CD14-positive monocyte (primary cell): ENCODE measurements at places on chromosomes 5 and 9. TPM values are rescaled to one million over a fixed set of nuclear protein-coding genes. Genes with fewer than 3 reads are reported as not detected.

- no peak overlapping the region for H3K27ac ChIP-seq
- no peak overlapping the region for H3K4me3 ChIP-seq
- peaks cover 100% of the 10 kb centered on the region for H3K36me3 ChIP-seq
- no peak for DNase-seq
Measured at GRCh38 chr5:172052450-172053236, 46.2 kb upstream of the FBXW11 start.

Gene PCDHGA4
- 0.03 TPM in 1 of 2 replicates, not detected in the other for polyA plus RNA-seq

GRCh38 chr9:129560881-129561306 lies 60.0 kb downstream of the C9orf50 start:
- H3K4me1 ChIP-seq = peaks cover 16% of the 10 kb centered on the region
- no peaks in the 10 kb centered on the region for H3K36me3 ChIP-seq
- H3K27ac ChIP-seq = no peak overlapping the region

DNA sequence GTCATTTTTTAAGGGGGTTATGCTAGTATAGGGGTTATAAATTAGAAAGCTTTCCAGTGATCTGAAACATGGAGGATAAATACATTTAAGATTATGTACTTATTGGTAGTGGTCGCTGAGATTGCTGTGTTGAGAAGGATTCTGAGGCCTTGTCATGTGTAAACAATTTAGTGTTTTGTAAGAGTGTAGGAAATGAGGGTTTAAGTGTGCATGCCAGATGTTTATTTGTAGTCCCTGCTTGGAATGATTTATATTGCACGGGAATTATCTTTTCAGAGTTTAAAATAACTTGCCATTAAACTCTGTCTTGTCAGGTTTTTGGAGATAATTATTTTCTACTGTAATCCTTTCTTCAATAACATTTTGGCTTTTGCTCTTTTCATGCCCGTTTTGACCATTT lies 19.4 kb downstream of the ZNF618 start:
- H3K27me3 ChIP-seq = no peaks in the 10 kb centered on the region
- H3K4me3 ChIP-seq = no peak overlapping the region
- no peak overlapping the region for H3K27ac ChIP-seq
- DNase-seq = no peak

GRCh38 chr5:37575541-37576489 lies 196.7 kb downstream of the WDR70 start:
- no peak for DNase-seq
- H3K27me3 ChIP-seq = no peaks in the 10 kb centered on the region
- H3K27ac ChIP-seq = no peak overlapping the region
- no peaks in the 10 kb centered on the region for H3K4me1 ChIP-seq
- H3K4me3 ChIP-seq = no peak overlapping the region

DNA sequence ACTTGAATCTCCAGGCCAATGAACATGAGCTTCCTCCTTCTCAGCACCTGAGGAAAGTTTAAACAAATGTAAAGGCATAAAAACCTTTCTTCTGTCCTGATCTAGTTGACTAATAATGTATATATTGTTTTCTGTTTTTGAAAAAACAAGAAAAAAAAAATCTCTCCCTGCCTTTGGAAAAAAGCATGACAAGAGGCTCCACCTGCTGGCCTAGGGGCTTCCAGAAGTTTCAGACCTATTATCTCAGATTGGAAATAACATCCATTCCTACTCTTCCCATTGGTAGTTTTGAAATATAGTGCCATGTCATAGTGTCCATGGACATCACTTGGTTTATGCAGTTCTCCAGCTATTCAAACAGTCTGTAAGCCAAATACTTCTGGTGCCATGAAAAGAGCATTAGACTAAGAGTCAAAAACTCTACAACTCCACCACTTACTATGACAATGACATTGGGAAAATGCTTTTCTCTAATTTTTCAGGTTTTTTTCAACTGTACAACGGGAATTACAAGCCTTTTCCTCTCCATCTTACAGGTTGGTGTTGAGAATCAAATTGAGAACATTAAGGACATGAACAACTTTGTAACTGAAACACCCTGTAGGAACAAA lies 409.6 kb upstream of the MPDZ start:
- H3K4me3 ChIP-seq = no peak overlapping the region
- no peak for DNase-seq
- H3K4me1 ChIP-seq = no peaks in the 10 kb centered on the region
- no peak overlapping the region for H3K27ac ChIP-seq
- no peaks in the 10 kb centered on the region for H3K36me3 ChIP-seq

Gene RNF183
- polyA plus RNA-seq = not detected

- H3K27me3 ChIP-seq = no peaks in the 10 kb centered on the region
- H3K36me3 ChIP-seq = no peaks in the 10 kb centered on the region
- no peak overlapping the region for H3K4me3 ChIP-seq
Measured at GRCh38 chr5:61563401-61563800, 231.3 kb downstream of the ZSWIM6 start.

GRCh38 chr5:1390861-1391600 lies 46.1 kb upstream of the CLPTM1L start:
- DNase-seq = no peak
- H3K4me1 ChIP-seq = peaks cover 11% of the 10 kb centered on the region
- H3K4me3 ChIP-seq = no peak overlapping the region
- no peaks in the 10 kb centered on the region for H3K36me3 ChIP-seq

- no peak overlapping the region for H3K4me3 ChIP-seq
- H3K36me3 ChIP-seq = no peaks in the 10 kb centered on the region
- H3K4me1 ChIP-seq = no peaks in the 10 kb centered on the region
- DNase-seq = no peak
Measured at GRCh38 chr5:135203593-135204036, 169.6 kb upstream of the PITX1 start.

- peak; percentile 32 for DNase-seq
- peak overlapping the region; percentile 94 for H3K4me3 ChIP-seq
- H3K27me3 ChIP-seq = no peaks in the 10 kb centered on the region
Measured at GRCh38 chr5:76404223-76405211, 1.4 kb downstream of the IQGAP2 start.

- DNase-seq = no peak
- no peaks in the 10 kb centered on the region for H3K36me3 ChIP-seq
Measured at GRCh38 chr5:23132231-23132630, 279.1 kb upstream of the CDH12 start.

- no peaks in the 10 kb centered on the region for H3K36me3 ChIP-seq
- no peaks in the 10 kb centered on the region for H3K4me1 ChIP-seq
- DNase-seq = no peak
- H3K27ac ChIP-seq = no peak overlapping the region
Measured at GRCh38 chr5:134510970-134511795, 14.3 kb upstream of the JADE2 start.

- H3K4me3 ChIP-seq = no peak overlapping the region
- no peak overlapping the region for H3K27ac ChIP-seq
- H3K27me3 ChIP-seq = peaks cover 56% of the 10 kb centered on the region
- H3K36me3 ChIP-seq = no peaks in the 10 kb centered on the region
- DNase-seq = no peak
- H3K4me1 ChIP-seq = peaks cover 7% of the 10 kb centered on the region
Measured at GRCh38 chr5:80963521-80963895, 3.3 kb downstream of the RASGRF2 start.

DNA sequence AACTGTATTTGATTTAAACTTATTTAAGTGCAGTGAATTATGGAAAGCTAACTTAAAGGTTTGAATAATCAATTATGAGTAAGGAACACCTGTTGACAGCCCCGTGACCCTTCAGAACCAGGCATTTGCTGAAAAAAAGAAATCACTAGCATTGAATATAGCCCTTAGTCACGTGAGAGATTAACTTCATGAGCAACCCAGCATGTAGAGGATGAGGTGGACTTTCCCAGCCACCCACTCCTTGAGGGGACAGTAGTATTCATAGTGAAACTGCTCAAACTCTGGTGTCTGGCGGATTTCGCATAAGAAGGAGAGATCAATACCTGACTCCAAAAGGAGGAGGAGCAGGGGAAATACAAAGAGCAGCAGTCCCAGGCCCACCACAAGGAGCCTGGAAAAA lies 184.8 kb upstream of the RASEF start:
- H3K4me3 ChIP-seq = no peak overlapping the region
- H3K4me1 ChIP-seq = no peaks in the 10 kb centered on the region
- no peaks in the 10 kb centered on the region for H3K36me3 ChIP-seq
- no peak overlapping the region for H3K27ac ChIP-seq
- DNase-seq = no peak
- no peaks in the 10 kb centered on the region for H3K27me3 ChIP-seq

- no peak for DNase-seq
- H3K27me3 ChIP-seq = no peaks in the 10 kb centered on the region
- H3K36me3 ChIP-seq = no peaks in the 10 kb centered on the region
- no peak overlapping the region for H3K27ac ChIP-seq
- H3K4me3 ChIP-seq = no peak overlapping the region
Measured at GRCh38 chr5:54329731-54330709, 19.6 kb upstream of the ARL15 start.

GRCh38 chr9:89969156-89969675 lies 364.4 kb downstream of the GADD45G start:
- DNase-seq = no peak
- no peak overlapping the region for H3K27ac ChIP-seq
- H3K4me1 ChIP-seq = peaks cover 17% of the 10 kb centered on the region
- no peaks in the 10 kb centered on the region for H3K36me3 ChIP-seq
- no peaks in the 10 kb centered on the region for H3K27me3 ChIP-seq
